ENCODE measurements at places on chromosomes 5 and 9. TPM values are rescaled to one million over a fixed set of nuclear protein-coding genes. Genes with fewer than 3 reads are reported as not detected.

Gene CDH9
- total RNA-seq = not detected

Gene POU5F2
- 1.0 TPM for total RNA-seq

Gene SLC22A5
- total RNA-seq = 5.1 TPM

Gene IFNB1
- total RNA-seq = not detected

Gene UBE2QL1
- 0.67 TPM for total RNA-seq

Gene TMEM8B
- 3.4 TPM for total RNA-seq

Gene SLC6A19
- total RNA-seq = not detected

Gene RABEPK
- total RNA-seq = 34.0 TPM

Gene MTRR
- 71.4 TPM for total RNA-seq

Gene IFNA2
- not detected for total RNA-seq

Gene KIF4B
- 0.07 TPM for total RNA-seq

Gene PCDHGA6
- 0.48 TPM for total RNA-seq

Gene RUFY1
- 40.2 TPM for total RNA-seq

Gene PITX1
- total RNA-seq = 0.39 TPM

Gene TLX3
- not detected for total RNA-seq

Gene VAV2
- total RNA-seq = 8.6 TPM

Gene ENTPD8
- not detected for total RNA-seq

Gene PAIP1
- 58.0 TPM for total RNA-seq

Gene GCNT4
- 0.28 TPM for total RNA-seq

Gene MCTP1
- not detected for total RNA-seq

Gene PCDH12
- 1.3 TPM for total RNA-seq

Gene SWI5
- total RNA-seq = 13.5 TPM

Gene HINT1
- 279 TPM for total RNA-seq

Gene CARD6
- 1.5 TPM for total RNA-seq

Gene GMCL2
- total RNA-seq = not detected

Gene TAF11L10
- not detected for total RNA-seq

Gene ZNF618
- total RNA-seq = 0.25 TPM

Gene SLC38A9
- total RNA-seq = 19.3 TPM

Gene ARID3C
- 0.21 TPM for total RNA-seq

Gene PCDHB14
- total RNA-seq = not detected
